ENCODE measurements at places on chromosomes 12 and 14.

GRCh38 chr14:94019329-94019728, 6.8 kb upstream of the OTUB2 start:
- no peak for DNase-seq

DNA sequence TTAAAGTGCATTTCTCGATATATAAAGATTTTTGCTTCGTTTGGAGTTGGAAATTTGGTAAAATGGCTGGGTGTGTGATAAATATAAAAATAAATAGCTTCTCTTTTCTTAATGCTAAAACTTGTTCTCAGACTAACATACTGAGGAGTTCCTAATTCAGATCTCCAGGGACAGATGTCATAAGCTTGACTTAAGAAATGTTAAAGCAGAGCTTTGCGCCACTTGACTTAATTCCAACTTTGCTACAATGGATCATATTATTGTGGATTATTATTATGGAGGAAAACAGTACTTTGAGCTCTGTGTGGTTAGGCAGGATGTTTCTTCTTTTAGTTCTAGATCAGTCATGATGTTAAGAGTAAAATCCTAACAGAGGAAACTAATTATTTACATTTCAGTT, 33.8 kb downstream of the GNG2 start:
- no peak for DNase-seq

DNA sequence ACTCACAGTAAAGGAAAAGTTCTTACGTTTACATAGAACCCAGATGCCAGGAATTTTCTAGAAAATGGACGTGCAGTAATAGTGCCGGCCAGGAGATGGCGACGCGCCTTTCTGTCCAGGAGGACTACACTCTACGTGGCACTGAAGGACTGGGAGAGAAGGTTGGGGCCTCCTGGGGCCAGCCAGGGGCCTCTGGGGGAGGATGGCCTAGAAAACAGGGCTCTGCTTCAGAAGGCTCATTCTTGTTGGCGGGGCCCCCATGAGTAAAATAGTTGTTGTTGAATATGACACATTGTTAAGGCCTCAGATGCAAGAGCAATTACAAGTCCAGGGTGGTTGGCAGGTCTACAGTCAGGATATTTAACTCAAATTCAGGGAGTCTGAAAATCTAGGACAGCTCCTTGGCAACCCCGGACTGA, 120.1 kb upstream of the MAX start:
- DNase-seq = no peak

DNA sequence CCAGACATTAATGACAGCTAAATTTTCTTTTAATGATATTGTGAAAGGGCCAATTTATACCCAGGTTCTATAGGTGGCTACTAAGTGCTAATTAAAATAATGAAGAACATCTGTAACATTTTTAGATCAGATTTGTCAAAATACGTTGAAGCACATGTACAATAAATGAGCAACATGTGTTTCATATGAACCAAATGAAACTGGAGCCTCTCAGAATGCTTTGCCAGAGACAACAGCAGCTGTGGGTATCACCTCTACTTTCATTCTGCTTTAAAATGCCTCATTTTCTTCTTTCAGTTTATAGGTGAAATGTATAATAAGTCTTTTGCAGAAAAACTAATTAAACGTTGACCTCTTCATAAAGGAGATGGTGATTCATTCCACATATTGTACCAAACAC, 26.1 kb upstream of the MYF6 start:
- no peak for DNase-seq

DNA sequence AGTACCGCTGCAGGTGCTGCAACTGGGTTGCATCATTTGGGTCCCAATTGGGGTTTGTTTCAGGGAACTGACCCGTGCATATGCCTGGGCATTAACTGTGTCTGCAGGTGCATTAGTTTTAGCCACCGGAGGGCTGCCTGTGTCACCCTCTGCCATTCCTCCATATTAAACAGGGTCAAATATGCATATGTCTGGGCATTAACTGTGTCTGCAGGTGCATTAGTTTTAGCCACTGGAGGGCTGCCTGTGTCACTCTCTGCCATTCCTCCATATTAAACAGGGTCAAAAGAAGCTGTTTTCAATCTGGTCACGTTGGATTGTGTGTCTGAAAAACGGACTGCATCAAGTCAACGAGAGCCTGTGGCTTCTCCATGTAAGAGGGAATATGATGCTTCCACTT, 1317.0 kb downstream of the TMEM121 start:
- no peak for DNase-seq

DNA sequence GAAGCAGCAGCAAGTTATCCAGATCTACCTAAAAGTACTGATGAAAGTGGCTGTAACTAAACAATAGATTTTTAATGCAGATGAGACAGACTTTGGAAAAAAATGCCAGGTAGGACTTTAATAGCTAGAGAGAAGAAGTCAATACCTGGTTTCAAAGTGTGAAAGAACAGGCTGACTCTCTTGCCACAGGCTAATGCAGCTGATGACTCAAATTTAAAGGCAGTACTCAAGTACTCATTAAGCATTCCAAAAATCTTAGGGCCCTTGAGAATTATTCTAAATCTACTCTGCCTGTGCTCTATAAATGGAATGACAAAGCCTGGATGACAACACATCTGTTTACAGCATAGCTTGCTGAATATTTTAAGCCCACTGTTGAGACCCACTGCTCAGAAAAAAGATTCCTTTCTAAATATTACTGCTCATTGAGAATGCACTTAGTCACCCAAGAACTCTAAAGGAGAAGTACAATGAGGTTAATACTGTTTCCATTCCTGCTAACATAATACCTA, 68.6 kb upstream of the SYT1 start:
- no peak for DNase-seq

DNA sequence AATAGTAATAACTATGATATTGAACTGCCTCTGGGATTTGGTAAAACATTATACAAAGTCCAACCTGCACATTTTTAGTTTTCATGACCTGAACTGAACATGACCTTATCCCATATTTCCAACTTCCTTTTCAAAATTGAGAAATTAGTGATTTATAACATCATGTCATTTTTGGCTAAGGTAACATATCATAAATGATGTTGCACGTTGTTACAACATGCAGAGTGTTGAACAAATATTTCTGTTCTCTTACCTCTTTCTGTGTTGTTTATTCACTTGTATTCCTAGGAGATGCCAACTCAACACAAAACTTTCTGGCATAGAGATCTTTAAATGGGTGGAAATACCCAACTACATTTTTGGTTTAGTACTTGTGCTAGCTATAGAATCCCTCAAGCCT, 496.0 kb downstream of the SLC6A15 start:
- DNase-seq = no peak

DNA sequence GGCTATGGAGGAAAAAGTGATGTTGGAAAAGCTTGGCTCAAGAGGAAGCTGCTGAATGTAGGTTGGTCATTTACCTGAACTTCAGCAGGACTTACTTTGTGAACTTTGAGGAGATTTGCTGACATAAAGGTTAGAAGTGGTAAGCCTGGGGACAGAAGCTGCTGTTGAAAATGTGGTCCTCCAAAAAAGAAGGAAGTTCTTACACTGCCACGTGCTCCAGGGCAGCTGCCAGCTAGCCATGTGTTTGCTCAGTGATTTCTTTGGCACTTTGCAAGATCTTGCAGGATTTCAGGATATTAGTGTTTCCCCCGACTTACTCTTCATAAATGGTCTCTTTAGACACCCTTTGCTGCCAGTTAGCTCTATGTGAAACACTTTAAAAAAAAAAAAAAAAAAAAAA, 14.8 kb upstream of the DYRK2 start:
- DNase-seq = no peak

GRCh38 chr14:75181293-75182062, 5.1 kb upstream of the TMED10 start:
- DNase-seq = no peak

GRCh38 chr12:56410768-56411167, 38.5 kb downstream of the TIMELESS start:
- no peak for DNase-seq

- no peak for DNase-seq
Measured at GRCh38 chr12:129202109-129202814, 349.0 kb downstream of the GLT1D1 start.

DNA sequence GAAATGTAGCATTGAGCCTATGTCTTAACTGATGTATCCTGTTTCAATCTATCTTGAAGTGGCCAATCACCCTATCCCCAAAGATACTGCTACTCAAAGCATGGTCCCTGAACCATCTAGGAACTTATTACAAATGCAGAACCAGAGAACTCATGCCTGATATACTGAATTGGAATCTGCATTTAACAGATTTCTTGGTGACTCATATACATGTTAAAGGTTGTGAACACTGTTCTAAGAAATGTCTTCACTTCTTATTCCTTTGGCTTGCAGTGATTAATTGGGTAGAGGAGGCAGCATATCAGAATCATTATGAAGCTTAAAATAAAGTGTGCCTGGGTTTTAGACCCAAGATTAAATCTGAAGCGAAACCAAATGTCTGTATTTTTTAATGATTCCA, 795.6 kb downstream of the DIO2 start:
- no peak for DNase-seq

- DNase-seq = no peak
Measured at GRCh38 chr12:30437616-30438015, 258.1 kb downstream of the IPO8 start.

DNA sequence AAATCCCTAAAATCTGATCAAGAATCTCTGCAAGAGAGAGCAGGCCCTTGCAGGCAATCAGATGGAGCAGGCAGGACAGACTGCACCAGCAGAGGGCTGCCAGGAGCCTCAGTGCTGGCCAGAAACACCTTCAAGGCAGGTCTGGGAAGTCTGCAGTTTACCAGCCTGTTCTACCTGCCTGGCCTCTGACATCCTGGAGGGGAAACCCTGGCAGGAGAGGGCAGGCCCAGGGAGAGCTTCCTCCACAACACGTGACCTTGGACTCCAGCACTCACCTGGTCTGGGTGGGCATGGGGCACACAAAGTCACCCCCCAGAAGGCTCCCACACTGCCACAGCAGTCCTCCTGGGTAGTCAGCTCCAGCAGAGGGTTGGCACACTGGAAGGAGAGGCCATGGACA, 56.0 kb downstream of the ISCA2 start:
- DNase-seq = no peak

GRCh38 chr12:67320614-67321295, 51.6 kb downstream of the CAND1 start:
- no peak for DNase-seq

DNA sequence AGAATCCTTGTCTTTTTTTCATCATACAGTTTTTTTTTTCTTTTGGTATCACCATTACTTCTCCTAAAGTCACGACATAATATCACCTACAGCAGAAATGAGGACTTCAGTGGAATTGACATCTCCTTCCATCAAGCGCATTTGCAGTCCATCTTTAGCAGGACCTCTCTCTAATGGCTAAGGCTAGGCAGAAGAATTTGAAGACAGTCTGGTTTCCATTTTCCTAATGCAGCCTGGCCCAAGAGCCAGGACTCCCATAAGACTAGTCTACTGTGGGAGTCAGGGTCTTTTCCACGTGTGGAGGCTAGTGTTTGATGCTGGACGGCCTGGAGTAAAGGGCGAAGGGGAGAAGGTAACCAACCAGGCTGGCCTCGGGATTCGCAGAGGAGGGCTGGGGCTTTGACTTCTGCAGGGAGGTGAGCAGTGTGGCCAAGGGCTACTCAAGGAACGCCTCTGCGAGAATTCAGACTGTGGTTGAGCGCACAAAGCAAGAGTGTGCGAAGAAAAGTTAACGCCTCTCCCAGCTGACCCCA, 769 bp upstream of the ZNF740 start:
- DNase-seq = no peak

- DNase-seq = no peak
Measured at GRCh38 chr12:53074283-53074998, 4.7 kb downstream of the SPRYD3 start.

DNA sequence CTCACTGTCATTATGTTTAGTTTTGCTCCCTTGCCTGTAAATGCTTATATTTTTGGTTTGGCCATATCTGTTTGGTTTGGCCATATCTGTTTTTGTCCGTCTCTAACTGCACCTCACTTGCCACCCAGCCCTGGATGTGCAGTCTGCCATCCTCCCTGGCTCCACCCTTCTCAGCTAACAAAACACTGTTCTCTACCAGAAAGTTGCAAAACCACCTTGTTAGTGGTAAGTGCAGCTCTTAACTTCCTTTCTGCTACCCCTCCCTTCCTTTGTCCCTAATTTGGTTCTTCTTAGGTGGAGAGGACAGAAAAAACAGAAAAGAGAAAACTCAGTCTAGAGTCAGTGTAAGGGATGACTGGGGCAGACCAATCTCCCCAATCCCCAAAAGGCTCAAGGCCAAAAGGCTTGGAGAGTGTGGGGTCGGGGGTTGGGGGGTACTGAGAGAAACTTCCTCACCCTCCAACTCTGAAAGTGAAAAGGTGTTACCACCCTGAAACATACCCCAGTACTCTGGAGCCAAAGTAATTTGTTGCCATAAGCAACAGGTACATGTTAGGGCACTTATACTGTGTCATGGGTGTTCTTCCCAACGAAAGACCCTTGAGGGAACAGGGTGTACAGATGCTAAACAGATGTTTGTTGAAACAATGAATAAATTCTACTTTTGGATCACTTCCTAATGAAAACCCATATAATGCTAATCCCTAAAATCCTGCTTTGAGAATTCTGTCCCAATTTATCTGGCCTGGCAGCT, 5.0 kb downstream of the BIN2 start:
- DNase-seq = no peak

GRCh38 chr14:104390941-104391901, 188.3 kb upstream of the C14orf180 start:
- DNase-seq = peak; percentile 34

GRCh38 chr12:12958886-12959285, 6.9 kb upstream of the GPRC5D start:
- no peak for DNase-seq

DNA sequence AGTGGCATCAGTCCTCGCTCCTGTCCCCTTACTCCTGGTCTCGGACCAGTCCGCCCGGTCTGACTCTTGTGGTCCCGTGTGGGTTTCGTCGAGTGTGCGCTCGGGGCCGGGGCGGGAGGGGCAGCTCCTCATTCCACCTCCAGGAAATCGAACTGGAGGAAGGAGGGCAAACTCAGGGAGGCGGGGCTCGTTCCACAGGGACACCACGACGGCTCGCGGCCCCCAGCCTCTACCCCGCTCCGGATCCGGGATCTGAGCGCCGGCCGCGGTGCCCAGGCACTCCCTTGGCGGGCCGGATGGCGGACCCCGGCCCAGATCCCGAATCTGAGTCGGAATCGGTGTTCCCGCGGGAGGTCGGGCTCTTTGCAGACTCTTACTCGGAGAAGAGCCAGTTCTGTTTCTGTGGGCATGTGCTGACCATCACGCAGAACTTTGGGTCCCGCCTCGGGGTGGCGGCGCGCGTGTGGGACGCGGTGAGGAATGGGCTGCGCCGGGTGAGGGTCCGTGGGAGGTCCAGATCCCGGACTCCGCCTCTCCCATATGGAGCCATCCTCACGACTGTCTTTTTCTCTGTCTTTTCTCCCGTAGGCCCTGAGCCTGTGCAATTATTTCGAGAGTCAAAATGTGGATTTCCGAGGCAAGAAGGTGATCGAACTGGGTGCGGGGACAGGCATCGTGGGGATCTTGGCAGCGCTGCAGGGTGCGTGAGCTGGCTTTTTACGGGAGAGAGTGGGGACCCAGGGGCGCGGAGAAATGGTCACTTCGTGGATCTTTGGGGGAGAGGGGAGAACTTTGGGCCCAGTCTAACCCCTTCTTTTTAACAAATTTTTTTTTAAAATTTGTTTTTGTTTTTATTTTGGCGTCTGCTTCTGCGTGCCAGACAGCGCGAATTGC, at the start of gene EEF1AKMT3:
TSS of gene EEF1AKMT3 (plus strand) at position 186 of the 894 bp plus-strand sequence. CDS start at position 297, 111 bp downstream.
- no peak for DNase-seq
